ENCODE measurements at places on chromosomes 2 and 18.

DNA sequence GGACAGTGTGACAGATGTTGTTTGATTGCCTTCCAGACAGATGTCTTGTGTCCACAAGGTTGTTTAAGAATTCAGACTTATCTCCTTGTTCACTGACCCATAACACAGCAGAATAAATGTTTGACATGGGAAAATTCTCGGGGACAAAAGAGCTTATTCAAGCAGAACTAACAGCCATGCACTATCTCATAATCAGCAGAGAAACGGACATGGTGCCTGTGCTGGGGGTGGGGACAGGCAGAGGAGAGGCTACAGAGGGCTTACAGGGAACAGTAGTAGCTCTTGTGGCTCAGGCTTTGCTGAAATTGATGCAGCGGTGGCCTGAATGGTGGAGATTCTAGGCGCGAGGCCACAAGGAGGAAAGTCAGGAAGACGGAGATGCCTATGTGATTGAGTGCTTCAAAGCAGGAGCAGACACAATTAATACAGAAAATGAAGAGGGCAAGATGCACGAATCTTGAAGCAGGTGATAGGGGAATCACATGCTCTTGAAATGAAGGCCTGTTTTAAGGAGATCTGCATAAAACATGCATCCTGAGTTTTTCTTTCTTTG is 62.0 kb upstream of the CAB39 start:
- no peaks in the 10 kb centered on the region for H3K27me3 ChIP-seq
- no peak overlapping the region for H3K4me3 ChIP-seq
- no peak overlapping the region for H3K27ac ChIP-seq
- H3K4me1 ChIP-seq, result peaks cover 24% of the 10 kb centered on the region
- DNase-seq, result no peak
- H3K36me3 ChIP-seq, result peaks cover 11% of the 10 kb centered on the region

DNA sequence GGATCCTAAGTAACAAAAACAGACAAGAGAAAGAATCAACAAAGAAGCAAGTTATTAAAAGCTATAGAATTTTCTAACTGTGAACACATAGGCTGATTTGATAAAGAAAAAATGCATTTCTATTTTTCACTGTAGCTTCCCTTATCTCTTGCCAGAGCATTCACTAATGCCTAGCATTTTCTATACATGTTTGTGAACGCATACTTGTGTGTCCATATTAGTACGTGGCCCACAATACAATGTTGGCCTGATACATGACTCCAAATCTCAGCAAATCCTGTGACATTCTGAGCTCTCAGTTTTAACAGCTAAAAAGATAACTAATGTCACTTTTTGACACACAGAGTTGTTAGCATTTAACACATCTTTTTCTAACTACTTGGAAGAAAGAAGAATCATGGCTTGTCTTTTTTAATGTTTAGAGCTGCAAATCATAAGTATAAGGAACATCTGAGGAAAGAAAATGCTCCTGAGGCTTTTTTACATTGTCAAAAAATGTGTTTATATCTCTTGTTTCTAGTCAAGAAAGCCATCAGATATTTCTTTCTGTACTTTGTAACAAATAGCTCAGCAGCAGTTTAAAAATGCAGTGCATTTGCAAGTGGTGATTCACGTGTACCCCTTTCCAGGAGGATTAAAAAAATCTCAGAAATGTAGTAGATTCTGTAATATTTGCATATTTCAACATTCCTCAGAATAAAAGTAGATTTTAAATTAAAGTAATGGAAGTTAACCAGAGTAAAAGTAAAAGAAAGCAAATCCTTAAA is 1646.8 kb upstream of the TMEFF2 start:
- no peaks in the 10 kb centered on the region for H3K27me3 ChIP-seq
- no peak overlapping the region for H3K27ac ChIP-seq
- no peaks in the 10 kb centered on the region for H3K4me1 ChIP-seq
- H3K4me3 ChIP-seq, result no peak overlapping the region

DNA sequence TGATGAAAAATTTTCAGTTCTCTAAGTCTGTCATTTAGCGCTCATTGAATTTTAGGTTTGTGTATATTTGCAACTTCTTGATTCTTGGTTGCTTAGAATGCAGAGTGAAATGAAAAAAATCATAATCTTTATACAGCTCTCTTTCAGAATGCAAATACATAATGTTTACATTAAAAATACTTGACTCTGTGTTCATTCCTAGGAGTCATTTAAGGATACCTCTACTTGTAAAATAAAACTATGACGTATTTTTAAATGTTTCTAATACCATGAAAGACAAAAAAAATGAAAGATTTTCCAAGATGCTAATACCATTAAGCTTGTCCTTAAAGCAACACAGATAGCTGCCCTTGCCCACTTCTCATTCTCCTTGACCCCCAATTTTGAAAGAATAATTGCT is 259.0 kb downstream of the L3MBTL4 start:
- no peak overlapping the region for H3K4me3 ChIP-seq
- H3K27me3 ChIP-seq, result no peaks in the 10 kb centered on the region
- no peaks in the 10 kb centered on the region for H3K36me3 ChIP-seq
- no peak for DNase-seq

DNA sequence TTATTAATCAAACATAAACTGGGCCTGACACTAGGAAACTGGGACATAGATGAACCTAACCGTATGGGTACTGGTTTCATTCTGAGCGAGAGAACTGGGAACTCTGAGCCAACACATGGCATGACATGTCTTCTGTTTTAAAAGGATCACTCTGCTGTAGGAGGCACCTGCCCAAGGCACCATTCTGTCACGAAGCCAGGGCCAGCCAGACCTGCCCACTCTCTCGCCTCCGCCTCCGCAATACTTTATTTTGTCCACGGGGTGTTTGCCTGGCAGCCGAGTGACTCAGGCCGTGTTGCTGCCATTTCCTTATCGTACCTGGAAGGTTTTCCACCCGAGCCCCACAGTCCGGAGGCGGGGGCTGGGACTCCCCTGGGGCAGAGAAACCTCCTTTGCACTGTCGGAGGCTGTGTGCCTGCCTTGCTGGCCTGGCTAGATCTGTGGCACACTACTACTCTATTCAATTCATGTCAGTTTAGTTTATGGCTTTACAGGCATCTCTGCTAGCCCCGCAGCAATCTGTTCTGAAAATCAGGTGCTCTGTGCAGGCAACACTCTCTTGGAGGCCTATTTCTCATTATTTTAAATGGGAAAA is 120.4 kb upstream of the ACKR3 start:
- H3K27ac ChIP-seq, result no peak overlapping the region
- no peaks in the 10 kb centered on the region for H3K36me3 ChIP-seq
- H3K4me1 ChIP-seq, result no peaks in the 10 kb centered on the region
- no peaks in the 10 kb centered on the region for H3K27me3 ChIP-seq
- H3K4me3 ChIP-seq, result no peak overlapping the region

- H3K36me3 ChIP-seq, result no peaks in the 10 kb centered on the region
- H3K4me3 ChIP-seq, result no peak overlapping the region
- H3K27ac ChIP-seq, result no peak overlapping the region
- no peak for DNase-seq
Measured at GRCh38 chr2:70949086-70949485, 13.4 kb downstream of the ATP6V1B1 start.

- peak; percentile 65 for DNase-seq
- peaks cover 36% of the 10 kb centered on the region for H3K27me3 ChIP-seq
- H3K4me3 ChIP-seq, result peak overlapping the region; percentile 18
Measured at GRCh38 chr18:58541146-58541788, 87.6 kb downstream of the ALPK2 start.

DNA sequence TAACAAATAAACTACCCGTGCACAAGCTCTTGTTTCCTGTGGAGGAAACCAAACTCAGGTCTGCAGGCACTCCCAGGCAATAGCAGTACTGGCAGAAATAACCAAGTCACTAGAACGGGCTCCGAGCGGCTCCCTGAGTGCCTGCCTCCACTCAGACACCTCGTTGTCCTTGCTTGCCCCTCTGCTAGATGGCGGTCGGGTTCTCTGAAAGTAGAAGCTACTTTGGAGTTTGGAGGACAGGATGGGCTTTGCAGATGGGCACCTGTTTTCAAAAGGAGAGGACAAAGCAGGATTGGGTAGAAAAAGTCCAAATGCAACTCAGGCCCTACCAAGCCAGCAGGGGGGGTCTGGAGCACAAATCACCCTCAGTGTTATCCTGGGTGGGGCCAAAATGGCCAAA is 136.4 kb downstream of the LRRC30 start:
- no peaks in the 10 kb centered on the region for H3K36me3 ChIP-seq
- DNase-seq, result no peak
- no peaks in the 10 kb centered on the region for H3K4me1 ChIP-seq

GRCh38 chr2:2466534-2466933 is 135.5 kb upstream of the MYT1L start:
- H3K27me3 ChIP-seq, result no peaks in the 10 kb centered on the region
- peak; percentile 47 for DNase-seq
- no peak overlapping the region for H3K27ac ChIP-seq
- H3K4me3 ChIP-seq, result no peak overlapping the region
- H3K4me1 ChIP-seq, result no peaks in the 10 kb centered on the region

DNA sequence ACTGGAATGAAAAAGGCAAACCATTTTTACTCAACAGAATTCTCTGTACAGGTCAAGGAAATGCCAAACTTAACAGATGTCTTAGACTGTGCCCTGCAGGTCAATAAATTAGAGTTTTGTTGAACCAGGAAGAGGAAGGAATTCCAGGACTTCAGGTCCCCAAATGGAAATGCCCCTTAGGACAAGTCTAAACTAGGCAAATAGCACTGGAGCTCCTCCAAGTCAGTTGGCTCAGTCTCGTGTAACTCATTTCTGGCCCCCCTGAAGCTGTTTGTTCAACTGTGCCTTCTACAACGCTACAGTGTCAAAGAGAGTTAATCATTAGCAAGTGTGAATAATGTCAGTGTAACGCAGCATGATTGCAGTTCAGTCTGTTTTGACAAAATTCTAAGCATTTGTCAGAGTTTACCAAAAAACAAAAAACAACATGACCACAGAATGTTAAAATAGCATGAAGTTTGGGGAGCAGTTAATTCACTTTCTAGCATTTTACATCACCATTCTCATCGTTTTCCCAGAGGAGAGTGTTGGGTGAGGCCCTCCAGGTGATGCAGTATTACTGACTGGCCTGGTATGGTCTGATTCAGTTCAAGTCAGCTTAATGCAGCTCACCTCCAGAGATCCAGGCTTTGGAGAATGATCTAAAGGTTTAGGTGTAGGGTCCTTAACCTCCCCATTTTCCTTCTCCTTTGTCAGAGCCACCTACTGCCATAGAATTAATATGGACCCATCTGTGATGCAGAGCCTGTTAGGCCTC is 108.1 kb downstream of the AQP4 start:
- no peak for DNase-seq
- H3K4me1 ChIP-seq, result no peaks in the 10 kb centered on the region
- no peak overlapping the region for H3K4me3 ChIP-seq
- H3K27me3 ChIP-seq, result no peaks in the 10 kb centered on the region
- no peak overlapping the region for H3K27ac ChIP-seq
- H3K36me3 ChIP-seq, result no peaks in the 10 kb centered on the region

GRCh38 chr2:23596316-23596885 is 211.4 kb downstream of the KLHL29 start:
- no peaks in the 10 kb centered on the region for H3K27me3 ChIP-seq
- H3K27ac ChIP-seq, result no peak overlapping the region
- H3K4me3 ChIP-seq, result no peak overlapping the region
- DNase-seq, result no peak
- no peaks in the 10 kb centered on the region for H3K4me1 ChIP-seq

- H3K36me3 ChIP-seq, result no peaks in the 10 kb centered on the region
- H3K27me3 ChIP-seq, result no peaks in the 10 kb centered on the region
- no peaks in the 10 kb centered on the region for H3K4me1 ChIP-seq
- no peak overlapping the region for H3K4me3 ChIP-seq
- DNase-seq, result no peak
Measured at GRCh38 chr2:229071292-229071976, 199.7 kb downstream of the PID1 start.

GRCh38 chr2:119106301-119106897 is 52.2 kb downstream of the C1QL2 start:
- DNase-seq, result peak; percentile 83
- H3K4me3 ChIP-seq, result no peak overlapping the region
- no peaks in the 10 kb centered on the region for H3K4me1 ChIP-seq
- H3K27me3 ChIP-seq, result no peaks in the 10 kb centered on the region
- H3K27ac ChIP-seq, result no peak overlapping the region

DNA sequence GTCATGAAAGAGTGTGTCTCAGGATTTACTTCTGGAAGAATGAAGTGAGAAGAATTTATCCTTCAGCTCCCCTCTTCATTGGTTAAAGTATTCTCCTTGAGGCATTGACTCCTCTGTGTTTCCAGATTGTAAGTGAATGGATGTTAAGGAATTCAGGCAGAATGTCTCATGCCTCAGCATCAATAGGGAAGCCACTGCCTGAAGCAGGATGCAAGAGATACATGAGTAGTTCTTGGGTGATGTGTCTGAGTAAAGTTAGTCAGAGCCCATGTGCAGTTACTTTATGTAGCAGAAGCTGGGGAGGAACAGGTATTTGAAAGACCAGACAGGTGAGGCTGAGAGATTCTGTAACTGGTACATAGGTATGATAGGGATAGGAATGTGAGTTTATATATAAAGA is 34.0 kb upstream of the TMEFF2 start:
- H3K4me3 ChIP-seq, result no peak overlapping the region
- H3K27ac ChIP-seq, result no peak overlapping the region
- H3K36me3 ChIP-seq, result no peaks in the 10 kb centered on the region
- H3K4me1 ChIP-seq, result no peaks in the 10 kb centered on the region
- no peaks in the 10 kb centered on the region for H3K27me3 ChIP-seq
- DNase-seq, result no peak

- no peak overlapping the region for H3K27ac ChIP-seq
- H3K4me1 ChIP-seq, result no peaks in the 10 kb centered on the region
- no peaks in the 10 kb centered on the region for H3K36me3 ChIP-seq
- H3K27me3 ChIP-seq, result no peaks in the 10 kb centered on the region
- H3K4me3 ChIP-seq, result no peak overlapping the region
Measured at GRCh38 chr2:239904496-239904895, 120.6 kb downstream of the NDUFA10 start.

- no peak overlapping the region for H3K27ac ChIP-seq
- no peaks in the 10 kb centered on the region for H3K27me3 ChIP-seq
- H3K4me1 ChIP-seq, result no peaks in the 10 kb centered on the region
- peak; percentile 4 for DNase-seq
Measured at GRCh38 chr2:124824441-124824840, 799.4 kb downstream of the CNTNAP5 start.

DNA sequence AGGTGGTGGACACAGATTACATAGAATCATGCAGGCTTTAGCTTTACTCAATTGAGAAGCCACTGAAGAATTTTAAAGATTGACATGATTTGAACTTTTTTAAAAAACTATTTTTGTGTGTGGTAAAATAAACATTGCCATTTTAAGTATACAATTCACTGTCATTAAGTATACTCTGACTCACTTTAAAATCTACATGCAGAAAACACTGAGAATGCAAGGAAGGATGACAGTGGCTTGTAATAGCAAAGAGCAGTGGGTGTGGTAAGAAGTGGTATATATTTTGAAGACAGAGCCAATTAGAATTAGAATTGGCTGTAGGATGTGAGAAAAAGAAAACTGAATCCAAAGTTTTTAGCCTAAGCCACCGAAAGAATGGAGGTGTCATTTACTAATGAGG is 14.9 kb downstream of the TRMT61B start:
- no peak for DNase-seq
- no peak overlapping the region for H3K27ac ChIP-seq
- no peaks in the 10 kb centered on the region for H3K4me1 ChIP-seq
- H3K27me3 ChIP-seq, result no peaks in the 10 kb centered on the region
- H3K4me3 ChIP-seq, result no peak overlapping the region
